Gastrocnemius medialis (tissue), 4 donors: ENCODE measurements at places on chromosomes 6 and 20. TPM values are rescaled to one million over a fixed set of nuclear protein-coding genes. Genes with fewer than 3 reads are reported as not detected.

GRCh38 chr6:394641-395289 lies 3.2 kb downstream of the IRF4 start:
- no peak overlapping the region for H3K27ac ChIP-seq
- DNase-seq = no peak
- no peak overlapping the region for H3K4me3 ChIP-seq
- H3K27me3 ChIP-seq = peaks cover 57% of the 10 kb centered on the region

- no peaks in the 10 kb centered on the region for H3K36me3 ChIP-seq
- H3K27ac ChIP-seq = no peak overlapping the region
- H3K4me3 ChIP-seq = no peak overlapping the region
- no peak for DNase-seq
- no peaks in the 10 kb centered on the region for H3K4me1 ChIP-seq
Measured at GRCh38 chr6:158771399-158772152, 47.6 kb downstream of the EZR start.

DNA sequence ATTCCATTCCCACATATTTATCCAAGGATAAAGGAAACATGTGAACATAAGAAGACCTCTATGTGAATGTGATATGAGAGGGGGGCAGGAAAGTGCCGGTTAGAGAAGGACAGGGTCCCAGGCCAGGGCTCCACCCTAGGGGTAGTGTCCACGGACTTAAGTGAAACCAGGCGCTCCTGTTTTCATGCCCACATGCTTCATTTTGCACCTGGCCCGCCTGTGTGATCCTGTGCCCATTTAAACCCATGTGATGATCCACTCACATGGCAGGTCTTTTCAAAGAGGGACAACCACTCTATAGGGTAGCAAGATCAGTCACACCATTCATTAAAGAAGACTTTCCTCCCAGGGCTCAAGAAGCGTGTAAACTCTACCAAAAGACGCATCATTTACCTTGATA lies 865.3 kb upstream of the GJE1 start:
- H3K4me1 ChIP-seq = peaks cover 4% of the 10 kb centered on the region
- DNase-seq = no peak
- no peak overlapping the region for H3K4me3 ChIP-seq
- H3K36me3 ChIP-seq = no peaks in the 10 kb centered on the region
- no peak overlapping the region for H3K27ac ChIP-seq
- H3K27me3 ChIP-seq = no peaks in the 10 kb centered on the region

The GPR63 gene
- not detected for total RNA-seq
